ENCODE measurements at places on chromosomes 2 and 18.

GRCh38 chr18:76528477-76529432 is 33.7 kb upstream of the ZNF516 start:
- no peaks in the 10 kb centered on the region for H3K27me3 ChIP-seq
- no peak overlapping the region for H3K27ac ChIP-seq
- H3K4me1 ChIP-seq = peaks cover 25% of the 10 kb centered on the region
- DNase-seq = peak; percentile 50
- H3K36me3 ChIP-seq = no peaks in the 10 kb centered on the region

DNA sequence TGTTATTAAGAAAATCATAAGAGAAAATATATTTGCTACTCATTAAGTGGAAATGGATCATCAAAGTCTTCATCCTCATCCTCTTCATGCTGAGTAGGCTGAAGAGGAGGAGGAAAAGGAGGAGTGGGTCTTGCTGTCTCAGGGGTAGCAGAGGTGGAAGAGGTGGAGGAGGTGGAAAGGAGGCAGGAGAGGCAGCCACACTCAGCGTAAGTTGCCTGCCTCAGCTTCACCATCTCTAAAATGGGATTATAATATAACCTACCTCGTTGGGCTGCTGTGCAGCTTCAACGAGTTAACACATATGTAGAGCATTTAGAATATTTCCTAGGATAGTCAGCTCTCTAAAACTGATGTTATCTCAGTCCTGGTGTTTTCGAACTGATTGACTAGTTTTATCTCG is 4.3 kb upstream of the MYO1B start:
- H3K4me3 ChIP-seq = no peak overlapping the region
- no peaks in the 10 kb centered on the region for H3K36me3 ChIP-seq
- no peak overlapping the region for H3K27ac ChIP-seq
- H3K27me3 ChIP-seq = no peaks in the 10 kb centered on the region
- peaks cover 19% of the 10 kb centered on the region for H3K4me1 ChIP-seq

DNA sequence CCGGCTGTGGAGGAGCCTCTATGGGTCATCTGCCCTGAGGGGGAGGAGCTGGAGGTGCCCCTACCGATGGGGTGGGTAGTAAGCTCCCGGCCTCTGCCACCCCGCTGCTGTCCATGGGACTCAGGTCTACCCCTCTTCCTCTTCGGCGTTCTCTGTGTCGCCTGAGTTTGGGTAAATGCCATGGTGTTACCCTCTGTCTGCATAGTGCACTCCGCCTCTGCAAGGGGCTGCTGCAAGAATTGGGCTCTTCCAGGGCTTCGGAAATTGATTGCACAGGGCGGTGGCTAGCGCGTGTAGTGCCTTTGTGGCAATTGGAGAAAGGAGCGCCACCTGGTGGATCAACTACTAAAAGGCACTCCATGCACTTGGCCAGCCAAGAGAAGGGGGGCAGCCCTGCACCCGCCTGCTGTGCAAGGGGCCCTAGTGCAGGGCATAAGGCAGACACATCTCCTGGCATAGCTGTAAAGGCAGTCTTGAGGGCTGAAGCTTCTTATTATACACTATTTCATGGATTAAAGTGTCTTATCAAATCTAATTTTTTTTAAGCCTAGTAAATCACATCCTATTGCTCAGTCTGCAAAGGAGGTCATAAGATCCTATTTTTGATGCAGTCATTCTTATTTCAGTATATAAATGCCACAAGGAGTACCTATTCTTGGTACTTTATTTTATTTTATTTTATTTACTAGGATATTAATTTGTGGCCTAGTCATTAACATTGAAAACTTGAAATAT is 308.9 kb downstream of the PDE11A start:
- H3K27ac ChIP-seq = no peak overlapping the region
- H3K36me3 ChIP-seq = no peaks in the 10 kb centered on the region
- H3K4me1 ChIP-seq = peaks cover 10% of the 10 kb centered on the region
- no peak overlapping the region for H3K4me3 ChIP-seq
- peak; percentile 70 for DNase-seq

- no peaks in the 10 kb centered on the region for H3K4me1 ChIP-seq
- H3K27me3 ChIP-seq = no peaks in the 10 kb centered on the region
- no peak overlapping the region for H3K4me3 ChIP-seq
- H3K36me3 ChIP-seq = no peaks in the 10 kb centered on the region
- no peak for DNase-seq
Measured at GRCh38 chr18:9405130-9405529, 70.2 kb upstream of the RALBP1 start.

- peaks cover 8% of the 10 kb centered on the region for H3K27me3 ChIP-seq
- no peak overlapping the region for H3K27ac ChIP-seq
- no peak for DNase-seq
- no peaks in the 10 kb centered on the region for H3K36me3 ChIP-seq
- H3K4me3 ChIP-seq = no peak overlapping the region
Measured at GRCh38 chr2:224190936-224191270, 151.8 kb upstream of the SERPINE2 start.

DNA sequence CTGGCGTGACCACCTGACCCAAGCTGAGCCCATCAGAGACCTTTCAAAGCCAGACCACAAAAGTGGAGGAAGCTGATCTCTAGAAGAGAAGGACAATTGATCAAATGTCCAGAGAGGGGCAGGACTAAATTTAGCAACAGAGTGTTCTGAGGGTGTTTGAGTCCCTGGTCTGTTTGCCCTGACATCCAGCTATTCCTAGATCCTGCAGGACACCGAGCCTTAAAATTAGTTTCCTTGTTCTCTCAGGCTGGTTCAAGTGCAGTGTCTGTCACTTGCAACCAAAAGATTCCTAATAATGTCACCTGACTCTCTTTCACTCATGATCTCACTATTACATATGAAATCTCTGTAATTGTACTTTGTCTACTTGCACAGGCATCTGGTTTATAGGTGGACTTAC is 33.0 kb upstream of the NPAS2 start:
- H3K4me1 ChIP-seq = peaks cover 64% of the 10 kb centered on the region
- no peak overlapping the region for H3K27ac ChIP-seq
- no peak overlapping the region for H3K4me3 ChIP-seq

DNA sequence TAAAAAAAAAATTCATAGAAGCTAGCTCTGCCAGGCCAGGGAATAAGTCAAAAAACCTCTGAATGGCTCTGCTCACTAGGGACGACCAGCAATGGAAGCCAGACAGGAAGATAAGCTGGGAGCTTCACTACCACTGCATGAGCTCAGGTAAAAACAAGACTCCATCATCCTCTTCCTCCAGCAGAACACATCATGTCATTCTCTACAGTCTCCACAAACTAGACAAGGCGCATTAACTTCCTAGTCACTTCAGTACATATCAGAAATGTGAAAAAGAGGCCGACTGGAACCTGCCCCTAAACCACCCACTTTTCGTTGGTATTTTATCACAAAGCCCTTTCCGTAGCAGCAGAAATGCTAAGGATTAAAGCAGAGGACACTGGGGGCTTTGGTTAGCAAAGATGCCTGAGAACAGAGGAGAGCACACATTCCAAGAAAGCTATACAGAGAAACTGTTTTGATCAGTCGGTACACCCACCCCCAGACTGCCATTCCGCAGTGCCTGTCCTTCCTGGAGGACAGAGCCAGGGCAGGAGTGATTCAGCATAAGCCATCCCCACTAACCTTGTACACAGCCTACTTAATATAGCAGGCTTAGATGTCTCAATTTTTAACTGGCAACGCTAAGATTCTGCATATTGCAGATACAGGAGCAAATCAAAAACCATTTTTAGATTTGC is 53.4 kb downstream of the AAK1 start:
- H3K27me3 ChIP-seq = no peaks in the 10 kb centered on the region
- DNase-seq = no peak
- H3K27ac ChIP-seq = no peak overlapping the region
- no peaks in the 10 kb centered on the region for H3K36me3 ChIP-seq

GRCh38 chr18:79317703-79318102 is 78.0 kb upstream of the NFATC1 start:
- DNase-seq = no peak
- H3K36me3 ChIP-seq = no peaks in the 10 kb centered on the region
- no peak overlapping the region for H3K4me3 ChIP-seq
- no peaks in the 10 kb centered on the region for H3K27me3 ChIP-seq

DNA sequence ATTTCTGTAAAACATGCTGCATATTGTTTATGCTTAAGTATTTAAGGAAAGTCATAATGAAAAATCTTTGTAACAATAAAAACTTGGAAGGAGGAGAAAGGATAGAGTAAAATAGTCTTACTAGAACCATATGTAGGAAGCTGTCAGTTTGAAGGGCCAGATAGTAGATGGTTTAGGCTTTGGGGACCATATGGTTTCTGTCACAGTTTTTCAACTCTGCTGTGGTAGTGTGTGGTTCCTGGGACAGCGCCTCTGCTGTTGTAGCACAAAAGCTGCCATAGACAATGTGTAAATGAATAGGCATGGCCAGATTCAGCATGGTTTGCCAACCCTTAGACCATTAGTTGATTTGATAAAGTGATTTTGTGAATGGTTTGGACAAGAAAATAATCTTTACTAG is 75.5 kb downstream of the SLC39A10 start:
- H3K36me3 ChIP-seq = peaks cover 8% of the 10 kb centered on the region
- no peaks in the 10 kb centered on the region for H3K27me3 ChIP-seq
- H3K4me3 ChIP-seq = no peak overlapping the region

DNA sequence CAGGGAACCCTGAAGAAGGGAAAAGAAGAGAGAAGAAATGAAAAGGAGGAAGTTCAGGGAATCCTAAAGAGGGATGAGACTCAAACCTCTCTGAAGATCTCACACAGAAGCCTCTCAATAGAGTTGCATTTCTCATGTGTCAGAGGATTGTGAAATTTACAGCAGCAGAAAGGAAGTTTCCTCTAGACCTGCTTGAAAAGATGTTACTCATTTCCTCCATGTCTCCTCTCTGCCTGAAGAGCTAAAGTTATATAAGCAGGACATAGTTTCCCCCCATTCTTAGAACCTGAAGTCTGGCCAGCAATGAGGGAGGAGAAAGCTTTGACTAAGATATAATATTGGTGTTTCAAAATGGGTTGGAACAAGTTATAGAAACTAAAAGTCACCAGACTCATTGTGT is 1155.6 kb downstream of the LRP1B start:
- no peak overlapping the region for H3K4me3 ChIP-seq
- H3K27me3 ChIP-seq = no peaks in the 10 kb centered on the region
- H3K27ac ChIP-seq = no peak overlapping the region
- no peak for DNase-seq

DNA sequence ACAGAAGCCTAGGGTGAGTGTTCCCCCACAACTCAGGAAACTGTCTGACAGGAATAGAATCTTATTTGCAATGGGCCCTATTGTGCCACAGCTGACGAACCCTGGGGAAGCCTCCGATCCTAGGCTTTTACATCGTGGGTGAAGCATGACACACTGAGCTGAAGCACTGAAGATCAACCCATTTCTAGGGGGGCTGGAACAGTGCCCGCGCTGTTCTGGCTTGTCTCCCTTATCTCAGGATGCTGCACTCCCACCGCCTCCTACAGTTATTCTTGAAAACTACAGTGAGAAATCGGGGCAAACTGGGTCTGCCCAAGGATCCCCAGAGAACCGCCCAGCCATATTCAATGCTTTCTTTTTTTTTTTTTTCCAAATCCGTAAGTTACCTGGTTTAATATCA is 41.1 kb downstream of the NETO1 start:
- no peak for DNase-seq
- H3K27me3 ChIP-seq = no peaks in the 10 kb centered on the region
- H3K27ac ChIP-seq = no peak overlapping the region
- H3K4me1 ChIP-seq = no peaks in the 10 kb centered on the region
- no peak overlapping the region for H3K4me3 ChIP-seq

DNA sequence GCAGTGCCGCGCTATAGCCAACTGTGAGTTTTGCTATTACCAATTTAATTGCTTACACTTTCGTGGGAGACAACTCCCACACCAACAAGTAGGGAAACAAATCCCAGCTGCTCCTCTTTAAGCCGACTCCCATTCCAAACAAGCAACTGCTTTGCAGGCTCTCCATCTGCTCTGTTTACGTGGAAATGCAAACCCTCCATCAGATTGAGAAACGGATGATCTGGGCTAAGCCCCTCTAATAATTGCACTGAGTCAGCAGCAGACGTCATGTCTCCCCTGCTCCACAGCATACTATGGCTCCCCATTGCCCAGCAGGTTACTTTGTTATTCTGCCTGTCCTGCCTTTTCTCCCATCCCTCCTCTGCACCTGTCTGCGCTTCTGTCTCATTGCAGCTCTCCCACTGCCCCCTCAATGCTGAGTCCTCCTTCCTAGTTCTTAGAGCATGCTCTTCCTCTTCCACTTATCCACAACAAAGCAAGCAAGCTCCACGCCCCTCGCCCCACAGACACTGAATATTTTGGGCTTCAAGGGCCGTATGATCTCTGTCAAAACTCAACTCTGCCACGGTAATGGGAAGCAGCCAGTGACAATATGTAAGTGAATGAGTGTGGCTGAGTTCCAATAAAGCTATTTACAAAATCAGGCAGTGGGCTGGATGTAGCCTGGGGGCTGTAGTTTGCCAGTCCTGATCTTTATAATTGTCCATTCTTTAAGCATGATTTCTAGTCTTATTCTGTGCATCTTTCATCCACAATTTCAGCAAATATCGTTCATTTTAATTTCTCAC is 39.5 kb upstream of the ARL4C start:
- H3K36me3 ChIP-seq = no peaks in the 10 kb centered on the region
- H3K27me3 ChIP-seq = no peaks in the 10 kb centered on the region
- no peak overlapping the region for H3K4me3 ChIP-seq
- H3K4me1 ChIP-seq = peaks cover 13% of the 10 kb centered on the region
- no peak overlapping the region for H3K27ac ChIP-seq
- DNase-seq = no peak

DNA sequence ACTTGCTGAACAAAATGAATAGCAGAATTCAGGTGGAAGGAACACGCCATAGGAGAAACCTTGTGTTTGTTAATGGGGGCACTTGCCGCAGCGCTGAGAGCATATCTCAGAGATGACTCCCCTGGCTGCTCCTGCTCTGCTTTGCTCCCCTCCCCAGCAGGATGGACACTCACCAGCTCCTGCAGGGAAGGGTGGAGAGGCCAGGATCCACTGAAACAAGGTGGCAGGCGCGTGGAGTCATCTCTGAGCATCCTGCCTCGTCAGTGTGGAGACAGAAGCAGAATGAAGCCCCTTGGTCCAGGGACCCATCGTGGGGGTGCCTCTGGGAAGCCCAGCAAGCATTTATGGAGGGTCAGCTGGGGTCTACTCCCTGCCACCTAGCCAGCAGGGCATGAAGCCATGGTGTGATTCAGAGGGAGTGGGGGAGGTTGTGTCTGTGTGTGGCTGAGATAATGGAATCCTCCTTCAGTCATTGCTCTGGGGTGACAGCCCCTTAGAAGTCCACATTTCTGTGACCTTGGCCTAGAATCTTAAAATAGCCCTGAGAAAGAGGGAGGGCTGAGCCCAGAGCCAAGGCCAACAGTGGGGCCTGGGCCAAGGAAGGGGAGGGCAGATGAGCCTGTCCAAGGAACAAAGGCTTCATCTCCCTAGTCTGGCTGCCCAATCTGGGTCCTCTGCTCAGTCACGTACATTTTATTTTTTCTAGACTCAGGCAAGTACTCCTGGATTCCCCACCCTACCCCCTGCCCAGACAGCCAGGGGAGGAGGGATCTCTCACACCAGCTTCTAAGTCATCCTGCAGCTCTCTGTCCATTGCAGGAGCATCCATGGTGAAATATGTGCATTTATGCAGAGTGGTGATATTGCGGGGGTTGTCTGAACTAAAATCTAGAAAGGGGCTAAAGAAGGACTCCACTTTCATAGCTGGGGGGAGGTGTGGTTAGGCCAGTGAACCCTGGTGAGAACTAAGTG is 215.4 kb downstream of the ZBTB7C start:
- H3K4me1 ChIP-seq = no peaks in the 10 kb centered on the region
- H3K27ac ChIP-seq = no peak overlapping the region
- no peak for DNase-seq
- no peak overlapping the region for H3K4me3 ChIP-seq

Measured in HepG2 (cell line).